ENCODE measurements at places on chromosomes 2 and 18. TPM values are rescaled to one million over a fixed set of nuclear protein-coding genes. Genes with fewer than 3 reads are reported as not detected.

NT5DC4 gene
- not detected for total RNA-seq

DNA sequence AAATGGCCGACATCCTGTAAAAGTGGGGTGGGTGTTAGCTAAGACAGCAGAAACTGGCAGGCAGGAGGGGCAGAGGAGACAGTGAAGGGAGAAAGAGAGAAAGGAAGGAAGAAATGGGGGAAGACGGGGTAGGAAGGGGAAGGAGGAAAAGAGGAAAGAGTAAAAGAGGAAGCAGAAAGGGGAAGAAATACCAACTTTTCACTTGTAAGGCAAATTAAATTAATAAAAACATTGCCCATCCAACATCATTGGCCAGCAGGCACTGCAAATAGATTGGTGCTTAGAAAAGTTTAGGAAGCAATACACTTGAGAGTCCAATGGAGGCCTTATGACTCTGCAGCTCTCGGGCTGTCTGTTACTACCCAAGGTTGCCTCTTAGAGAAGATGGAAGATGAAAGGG is 116.7 kb downstream of the TNS1 start:
- DNase-seq: no peak
- H3K27me3 ChIP-seq: no peaks in the 10 kb centered on the region
- peaks cover 2% of the 10 kb centered on the region for H3K36me3 ChIP-seq
- H3K4me1 ChIP-seq: peaks cover 17% of the 10 kb centered on the region
- H3K27ac ChIP-seq: no peak overlapping the region

DNA sequence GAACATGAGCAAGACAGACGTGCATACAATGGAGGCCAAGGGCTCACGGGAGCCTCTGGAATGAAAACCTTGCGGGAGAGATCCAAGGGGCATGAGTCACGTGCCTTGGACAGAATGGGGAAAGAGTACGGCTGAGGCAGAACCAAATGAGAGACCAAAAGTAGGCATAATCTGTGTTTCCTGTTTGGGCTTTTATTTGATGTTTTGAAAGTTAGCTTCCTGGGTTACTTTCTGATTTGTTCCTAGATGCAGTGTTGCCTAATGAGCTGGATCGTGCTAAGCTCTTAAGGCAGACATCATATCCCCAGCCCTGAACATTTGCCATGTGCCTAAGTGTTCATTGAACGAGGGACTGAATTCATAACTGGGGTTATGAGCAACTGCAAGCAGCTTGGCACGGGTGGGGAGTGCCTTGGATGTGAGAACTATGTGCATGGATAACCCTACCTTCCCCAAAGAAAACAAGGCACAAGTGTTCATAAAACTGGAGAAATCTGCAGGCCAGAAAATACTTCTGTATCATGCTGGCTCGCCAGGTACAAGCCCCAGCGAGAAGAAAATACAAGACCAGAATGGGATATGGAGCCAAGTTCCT is 60.3 kb upstream of the RPL31 start:
- H3K27ac ChIP-seq: no peak overlapping the region
- no peak overlapping the region for H3K4me3 ChIP-seq
- no peaks in the 10 kb centered on the region for H3K36me3 ChIP-seq

DNA sequence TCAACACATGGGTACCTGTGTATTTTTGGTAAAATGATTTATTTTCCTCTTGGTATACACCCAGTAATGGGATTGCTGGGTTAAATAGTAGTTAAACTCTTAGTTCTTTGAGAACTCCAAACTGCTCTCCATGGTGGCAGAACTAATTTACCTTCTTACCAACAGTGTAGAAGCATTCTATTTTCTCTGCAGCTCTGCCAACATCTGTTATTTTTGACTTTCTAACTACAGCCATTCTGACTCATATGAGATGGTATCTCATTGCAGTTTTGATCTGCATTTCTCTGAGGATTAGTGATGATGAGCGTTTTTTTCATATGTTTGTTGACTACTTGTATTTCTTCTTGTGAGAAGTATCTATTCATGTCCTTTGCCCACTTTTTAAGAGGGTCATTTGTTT is 180.6 kb downstream of the FSIP2 start:
- no peak for DNase-seq
- H3K4me1 ChIP-seq: no peaks in the 10 kb centered on the region
- no peak overlapping the region for H3K4me3 ChIP-seq
- no peaks in the 10 kb centered on the region for H3K27me3 ChIP-seq
- H3K36me3 ChIP-seq: no peaks in the 10 kb centered on the region
- no peak overlapping the region for H3K27ac ChIP-seq

DNA sequence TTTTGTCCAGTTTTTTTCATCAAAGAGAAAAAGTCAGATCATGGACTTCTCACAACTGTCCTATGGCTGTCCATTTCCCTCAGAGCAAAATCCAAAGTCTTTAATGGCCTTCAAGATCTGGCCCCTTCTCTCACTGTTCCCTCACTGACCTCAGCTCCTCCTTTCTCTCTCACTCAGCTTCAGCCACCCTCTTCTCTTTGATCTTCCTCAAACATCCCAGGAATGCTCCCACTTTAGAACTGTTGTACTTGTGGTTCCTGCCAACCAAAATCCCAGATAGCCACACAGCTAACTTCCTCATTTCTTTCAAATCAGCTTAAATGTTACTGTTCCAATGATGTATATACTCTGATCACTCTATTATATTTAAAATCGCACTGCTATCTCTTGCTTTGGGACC is 82.9 kb downstream of the NUP35 start:
- H3K4me1 ChIP-seq: no peaks in the 10 kb centered on the region
- H3K36me3 ChIP-seq: no peaks in the 10 kb centered on the region
- H3K27ac ChIP-seq: no peak overlapping the region
- H3K27me3 ChIP-seq: no peaks in the 10 kb centered on the region
- no peak overlapping the region for H3K4me3 ChIP-seq

GRCh38 chr18:78376046-78376445 is 603.6 kb upstream of the SALL3 start:
- H3K4me3 ChIP-seq: no peak overlapping the region
- H3K36me3 ChIP-seq: no peaks in the 10 kb centered on the region

PRKAG3 gene
- total RNA-seq: not detected

All from endothelial cell of umbilical vein (primary cell).